Stimulated activated CD8-positive, alpha-beta memory T cell treated with anti-CD3 and anti-CD28 coated beads, Interleukin-2, amount 100 ng/mL, for 1 hour (primary cell): ENCODE measurements at places on chromosomes 13 and 19.

- no peak for DNase-seq
These were observed 12.8 kb upstream of the RASA3 start for GRCh38 chr13:114145256-114145655.

GRCh38 chr19:39263912-39264305 lies 4.3 kb upstream of the IFNL2 start:
- DNase-seq = no peak

GRCh38 chr19:18670312-18670711 lies 13.2 kb upstream of the CRTC1 start:
- DNase-seq = no peak

DNA sequence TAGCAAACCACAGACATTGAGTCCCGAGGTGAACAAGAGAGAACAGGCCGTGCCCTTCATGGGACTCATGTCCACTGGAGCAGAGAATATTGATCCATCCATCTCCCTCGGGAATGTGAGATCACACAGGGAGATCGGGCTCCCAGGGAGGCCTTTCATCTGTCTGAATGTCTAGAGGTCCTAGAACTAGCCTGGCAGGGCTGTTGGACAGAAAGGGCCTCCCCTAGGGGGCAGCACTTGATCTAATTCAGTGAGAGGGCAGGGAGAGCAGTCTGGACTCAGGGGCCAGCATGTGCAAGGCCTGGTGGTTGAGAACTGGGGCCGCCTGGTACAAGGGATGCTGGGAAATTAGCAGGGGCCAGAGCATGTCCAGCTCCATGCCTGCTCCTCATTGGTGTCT lies 4.3 kb downstream of the RUVBL2 start:
- DNase-seq = no peak

DNA sequence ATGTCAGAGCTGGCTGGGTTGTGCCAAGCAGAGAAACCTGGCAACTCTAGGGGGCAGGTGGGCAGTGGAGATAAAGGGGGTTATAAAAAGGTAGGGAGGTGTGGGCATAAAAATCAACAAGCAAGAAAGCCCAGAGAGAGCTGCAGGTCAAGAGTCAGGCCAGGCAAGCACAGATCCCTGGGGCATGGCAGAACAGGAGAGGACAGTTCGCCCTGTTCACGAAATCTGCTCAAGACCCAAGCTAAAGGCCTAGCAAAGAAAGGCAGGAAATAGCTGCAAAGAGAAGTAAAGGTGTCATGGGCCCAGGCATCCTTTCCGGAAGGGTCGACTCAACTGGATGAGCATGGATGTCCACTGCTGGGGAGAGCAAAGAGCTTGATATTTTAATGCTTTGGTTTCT lies 3.4 kb downstream of the MBNL2 start:
- DNase-seq = no peak

GRCh38 chr19:54271106-54271505 lies 9.8 kb downstream of the LILRB2 start:
- no peak for DNase-seq

DNA sequence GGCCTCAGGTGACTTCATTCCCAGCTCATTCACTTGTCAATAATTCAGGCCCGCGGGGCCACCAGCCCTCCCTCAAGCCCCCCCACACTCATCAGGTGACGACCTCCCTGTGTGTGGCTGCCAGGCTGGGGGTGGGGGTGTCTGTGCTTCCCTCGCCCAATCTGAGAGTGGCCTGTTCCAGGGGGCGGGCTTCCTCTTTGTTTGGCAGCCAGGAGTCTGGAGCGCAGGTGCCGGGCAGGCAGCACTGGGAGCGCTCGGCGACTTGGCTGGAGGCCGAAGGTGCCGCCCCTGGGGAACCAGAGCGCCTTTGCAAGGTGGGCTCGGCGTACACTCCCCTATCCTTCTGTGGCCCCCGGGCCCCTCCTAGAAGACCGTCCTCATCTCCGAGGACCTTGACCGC lies 5.4 kb upstream of the ZNF98 start:
- no peak for DNase-seq

DNA sequence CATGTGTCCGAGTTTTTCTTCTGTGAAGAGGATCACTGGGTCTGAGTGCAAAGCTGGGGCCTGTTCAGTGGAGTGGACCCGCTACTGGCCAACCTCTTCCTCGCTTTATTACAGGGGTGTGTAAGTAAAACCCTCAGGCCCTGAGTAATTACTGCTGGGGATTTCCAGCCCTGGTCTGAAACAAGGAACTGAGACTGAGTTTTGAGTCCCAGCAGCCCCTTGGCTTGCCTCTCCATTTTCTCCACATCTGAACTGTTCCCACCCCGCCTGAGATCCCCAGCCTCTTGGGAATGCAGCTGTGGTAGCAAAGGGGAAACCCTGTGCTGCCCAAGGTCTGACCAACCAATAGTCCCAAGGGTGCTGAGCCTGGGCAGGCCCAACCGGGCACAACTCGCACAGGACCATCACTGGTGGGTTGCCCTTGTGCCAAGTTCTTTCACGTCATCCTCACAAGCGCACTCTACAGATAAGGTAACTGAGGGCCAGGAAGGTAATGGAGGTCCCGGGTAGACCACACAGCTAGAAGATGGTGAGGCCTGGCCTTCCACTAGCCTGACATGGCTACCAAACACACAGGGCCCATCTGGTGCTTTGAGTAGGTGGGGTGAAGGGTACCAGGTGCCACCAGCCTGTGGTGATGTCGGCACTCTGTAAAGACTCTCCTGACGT lies 13.7 kb upstream of the SLC35E1 start:
- DNase-seq = no peak

- DNase-seq = no peak
These were observed 1.3 kb downstream of the CDX2 start for GRCh38 chr13:27967736-27968315.

DNA sequence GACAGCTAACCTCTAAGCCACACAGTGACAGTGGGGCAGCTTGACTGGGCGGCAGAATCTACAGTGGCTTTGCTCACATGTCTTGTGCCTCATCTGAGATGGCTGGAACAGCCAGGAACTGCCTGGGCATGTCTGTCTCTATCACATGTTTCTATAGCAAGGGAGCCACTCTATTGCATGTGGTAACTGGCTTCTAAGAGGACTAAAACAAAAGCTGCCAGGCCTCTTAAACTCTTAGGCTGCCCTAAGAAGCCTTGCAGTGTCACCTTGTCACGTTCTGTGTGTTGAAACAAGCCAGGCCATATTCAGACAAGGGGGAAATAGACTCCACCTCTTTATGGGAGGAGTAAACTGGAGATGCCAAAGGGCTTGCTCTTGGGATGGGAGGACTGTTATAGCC lies 122.9 kb upstream of the MAB21L1 start:
- DNase-seq = no peak

- no peak for DNase-seq
These were observed 2.4 kb upstream of the SIX5 start for GRCh38 chr19:45771311-45771933.

GRCh38 chr19:10432736-10433130 lies 12.4 kb downstream of the PDE4A start:
- DNase-seq = no peak

GRCh38 chr19:38640368-38640767 lies 7.1 kb upstream of the ACTN4 start:
- no peak for DNase-seq

GRCh38 chr19:7751157-7751783 lies 3.9 kb upstream of the CD209 start:
- no peak for DNase-seq

DNA sequence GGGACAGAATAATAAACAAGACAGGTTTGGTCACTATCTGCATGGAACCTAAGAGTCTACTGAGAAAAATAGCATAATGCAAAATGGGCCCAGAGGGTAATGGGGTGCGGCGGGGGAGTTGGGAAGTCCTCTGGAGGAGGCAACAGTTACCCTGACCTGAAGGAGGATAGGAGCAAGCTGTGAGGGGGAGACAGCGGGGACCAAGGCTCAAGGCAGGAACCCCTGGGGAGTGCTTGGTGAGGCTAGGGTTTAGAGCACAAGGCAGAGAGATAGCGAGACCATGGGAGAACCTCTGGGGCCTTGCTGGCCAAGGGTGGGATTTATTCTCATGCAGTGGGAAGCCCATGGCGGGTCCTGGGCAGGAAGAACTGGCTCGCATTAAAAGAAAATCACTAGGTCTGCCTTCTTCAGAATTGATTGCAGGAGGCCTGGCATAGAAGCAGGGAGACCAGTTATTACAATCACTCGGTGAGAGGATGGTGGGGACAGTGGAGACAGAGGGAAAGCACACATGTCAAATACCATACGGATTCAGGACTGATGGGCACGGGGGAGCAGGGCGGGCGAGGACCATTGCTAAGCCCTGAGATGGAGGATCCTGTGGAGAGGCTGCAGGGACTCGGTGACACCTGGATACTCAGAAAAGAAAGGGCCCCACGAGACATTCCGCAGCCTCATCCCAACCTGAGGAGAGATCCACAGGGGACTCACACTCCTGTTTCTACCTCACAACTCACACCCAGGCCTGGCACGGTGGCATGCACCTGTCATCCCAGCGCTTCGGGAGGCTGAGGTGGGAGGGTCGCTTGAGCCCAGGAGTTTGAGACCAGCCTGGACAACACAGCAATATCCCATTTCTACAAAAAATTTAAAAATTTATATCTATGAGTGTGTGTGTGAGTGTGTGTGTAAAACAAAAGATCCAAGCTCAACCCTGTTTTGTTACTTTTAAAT lies 110.4 kb downstream of the URI1 start:
- DNase-seq = no peak

DNA sequence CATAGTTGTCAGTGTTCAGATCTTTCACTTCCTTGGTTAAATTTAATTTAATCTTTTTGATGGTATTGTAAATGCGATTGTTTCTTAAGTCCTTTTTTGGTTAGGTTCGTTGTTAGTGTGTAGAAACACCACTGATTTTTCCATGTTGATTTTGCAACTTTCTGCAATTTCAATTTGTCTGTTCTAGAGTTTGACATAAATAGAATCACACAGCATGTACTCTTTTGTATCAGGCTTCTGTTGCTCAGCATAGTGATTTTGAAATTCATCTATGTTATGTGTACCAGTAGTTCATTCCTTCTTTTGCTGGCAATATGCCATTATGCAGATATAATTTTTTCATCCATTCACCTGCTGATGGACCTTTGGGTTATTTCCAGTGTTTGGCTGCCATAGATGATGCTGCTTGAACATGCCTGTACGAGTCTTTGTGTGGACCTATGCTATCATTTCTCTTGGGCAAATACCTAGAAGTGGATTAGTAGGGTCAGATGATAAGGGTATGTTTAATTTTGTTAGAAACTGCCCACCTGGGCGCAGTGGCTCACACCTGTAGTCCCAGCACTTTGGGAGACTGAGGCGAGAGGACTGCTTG lies 33.1 kb downstream of the BICRA start:
- DNase-seq = no peak

DNA sequence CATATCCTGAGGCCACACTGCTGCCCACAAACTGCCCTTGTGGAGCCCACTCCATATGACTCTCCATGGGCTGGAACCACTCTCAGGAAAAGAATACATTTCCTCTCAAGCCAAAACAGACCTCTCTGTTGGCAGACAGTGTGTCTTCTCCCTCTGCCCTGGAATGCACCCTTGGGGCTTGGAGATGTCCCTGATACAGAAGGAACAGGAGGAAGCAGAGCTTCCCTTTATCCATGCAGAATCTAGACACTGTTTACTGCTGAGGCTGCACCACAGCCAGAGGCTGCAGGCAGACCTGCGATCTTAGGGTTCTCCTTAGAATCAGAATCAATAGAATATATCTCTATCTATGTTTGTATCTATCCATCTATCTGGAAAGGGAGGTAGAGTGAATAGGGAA lies 26.8 kb upstream of the CYP4F8 start:
- DNase-seq = no peak

DNA sequence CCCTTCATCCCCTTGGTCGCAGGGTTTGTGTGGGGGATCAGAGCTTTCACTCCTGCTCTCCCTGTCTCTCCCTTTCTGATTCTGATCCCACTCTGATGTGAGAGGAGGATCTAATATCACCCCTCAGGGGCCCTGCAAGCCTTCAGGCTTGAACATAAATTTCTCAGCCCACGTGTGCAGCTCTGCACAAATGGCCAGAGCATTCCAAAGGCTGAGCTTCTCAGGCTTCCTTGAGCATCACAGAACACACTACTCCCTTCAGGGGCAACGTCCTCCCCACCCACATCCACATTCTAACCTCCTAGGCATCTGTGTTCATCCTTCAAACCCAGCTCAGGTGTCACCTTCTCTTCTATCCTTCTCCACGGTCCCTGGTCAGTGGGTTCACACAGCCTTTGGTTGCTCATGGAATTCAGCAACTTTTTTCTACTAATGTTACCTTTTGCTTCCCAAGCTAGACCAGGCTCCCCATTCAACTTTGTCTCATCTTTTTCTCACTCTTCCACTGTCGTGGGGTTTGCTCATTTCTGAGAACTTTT lies 24.4 kb upstream of the DOCK9 start:
- DNase-seq = no peak

- peak; percentile 33 for DNase-seq
These were observed 75.2 kb upstream of the C13orf46 start for GRCh38 chr13:114049026-114049425.

DNA sequence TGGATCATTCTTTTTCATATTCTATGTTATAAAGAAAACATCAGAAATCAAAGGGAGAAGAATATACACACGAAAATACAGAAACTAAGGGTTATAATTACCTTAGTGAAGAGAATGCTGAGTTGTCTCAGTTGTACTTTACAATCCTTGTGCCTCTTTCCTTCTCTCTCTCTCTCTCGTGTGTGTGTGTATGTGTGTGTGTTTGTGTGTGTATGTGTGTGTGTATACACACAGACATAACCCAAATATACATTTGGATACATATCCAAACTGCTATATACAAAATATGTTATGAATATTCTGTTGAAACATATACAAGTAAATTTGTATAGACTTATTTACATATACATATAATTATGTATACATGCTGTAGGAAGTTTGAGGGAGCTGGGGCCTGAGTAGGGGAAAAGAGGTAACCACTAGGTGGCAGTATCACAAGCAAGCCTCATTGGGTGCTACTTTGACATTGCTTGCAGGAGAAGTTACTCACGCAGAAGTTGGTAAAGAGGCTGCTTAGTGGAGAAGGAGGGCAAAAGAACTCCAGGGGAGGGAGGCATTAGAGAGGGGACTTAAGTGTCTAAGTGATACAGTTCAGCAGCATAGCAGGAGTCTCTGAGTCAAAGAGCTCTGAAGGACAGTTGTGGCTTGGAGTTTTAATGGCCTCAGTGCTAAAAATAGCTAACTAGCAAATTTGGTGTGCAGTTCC lies 465.1 kb upstream of the PCDH20 start:
- no peak for DNase-seq

GRCh38 chr19:3403489-3404323 lies 37.3 kb downstream of the NFIC start:
- DNase-seq = no peak

DNA sequence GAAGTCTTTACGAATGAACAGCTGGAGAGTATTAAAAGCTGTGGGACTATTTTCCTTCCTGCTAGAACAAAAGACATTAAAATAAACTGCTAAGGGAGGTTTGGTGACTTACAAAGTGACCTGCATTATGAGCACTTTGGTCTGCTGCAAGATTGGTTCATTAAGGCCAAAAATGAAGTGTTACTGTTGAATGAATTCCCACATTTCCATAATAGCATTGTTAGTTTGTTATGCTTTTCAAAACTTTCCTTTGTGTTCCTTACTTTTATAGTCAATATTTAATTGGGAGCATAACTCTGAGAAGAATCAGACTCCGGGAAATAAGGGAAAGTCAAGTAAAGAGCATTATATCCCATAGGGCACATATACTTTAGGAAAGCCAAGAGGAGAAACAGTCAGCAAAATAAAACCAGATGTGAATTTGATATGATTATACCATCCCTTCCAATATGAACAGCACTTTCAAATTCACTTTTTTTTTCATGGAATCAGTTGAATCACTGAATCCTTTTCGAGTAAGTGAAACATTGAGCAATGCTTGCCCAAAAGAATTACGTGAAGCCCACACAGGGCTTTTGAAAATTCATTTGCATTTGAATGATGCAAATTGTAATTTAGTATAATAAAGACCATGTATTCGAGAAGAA lies 112.6 kb downstream of the KCTD12 start:
- no peak for DNase-seq
